GM23248 (cell line): ENCODE measurements at places on chromosomes 2 and 18. TPM values are rescaled to one million over a fixed set of nuclear protein-coding genes. Genes with fewer than 3 reads are reported as not detected.

GRCh38 chr2:128282976-128283810 is 35.5 kb downstream of the HS6ST1 start:
- DNase-seq: no peak
- no peak overlapping the region for H3K27ac ChIP-seq
- no peaks in the 10 kb centered on the region for H3K27me3 ChIP-seq
- H3K36me3 ChIP-seq: no peaks in the 10 kb centered on the region
- H3K4me3 ChIP-seq: no peak overlapping the region

BBS5 gene
- 2.8 and 4.5 TPM in 2 replicates for polyA plus RNA-seq

GRCh38 chr18:47397671-47398319 is 146.3 kb upstream of the SKOR2 start:
- DNase-seq: no peak
- H3K4me3 ChIP-seq: no peak overlapping the region
- no peak overlapping the region for H3K27ac ChIP-seq
- no peaks in the 10 kb centered on the region for H3K27me3 ChIP-seq

BCL2 gene
- polyA plus RNA-seq: 0.30 and 0.39 TPM in 2 replicates

DSC3 gene
- polyA plus RNA-seq: not detected in 2 replicates

GRCh38 chr2:6963727-6964126 is 46.5 kb downstream of the RNF144A start:
- H3K27ac ChIP-seq: no peak overlapping the region
- DNase-seq: no peak
- no peaks in the 10 kb centered on the region for H3K27me3 ChIP-seq
- no peaks in the 10 kb centered on the region for H3K36me3 ChIP-seq
- no peaks in the 10 kb centered on the region for H3K4me1 ChIP-seq

GRCh38 chr2:237546876-237547395 is 19.4 kb upstream of the PRLH start:
- no peaks in the 10 kb centered on the region for H3K4me1 ChIP-seq
- no peak for DNase-seq
- no peaks in the 10 kb centered on the region for H3K27me3 ChIP-seq

CAB39 gene
- polyA plus RNA-seq: 22.7 and 23.1 TPM in 2 replicates

- H3K4me1 ChIP-seq: no peaks in the 10 kb centered on the region
- no peak overlapping the region for H3K27ac ChIP-seq
- DNase-seq: no peak
- no peak overlapping the region for H3K4me3 ChIP-seq
- no peaks in the 10 kb centered on the region for H3K36me3 ChIP-seq
Measured at GRCh38 chr2:3129867-3130266, 247.8 kb downstream of the EIPR1 start.

GRCh38 chr2:133956434-133956935 is 297.4 kb upstream of the MGAT5 start:
- no peak for DNase-seq
- H3K4me1 ChIP-seq: no peaks in the 10 kb centered on the region
- no peak overlapping the region for H3K27ac ChIP-seq
- H3K27me3 ChIP-seq: 0 out of 2 replicates have a peak, but pooled peaks cover 3% of the 10 kb centered on the region

DNA sequence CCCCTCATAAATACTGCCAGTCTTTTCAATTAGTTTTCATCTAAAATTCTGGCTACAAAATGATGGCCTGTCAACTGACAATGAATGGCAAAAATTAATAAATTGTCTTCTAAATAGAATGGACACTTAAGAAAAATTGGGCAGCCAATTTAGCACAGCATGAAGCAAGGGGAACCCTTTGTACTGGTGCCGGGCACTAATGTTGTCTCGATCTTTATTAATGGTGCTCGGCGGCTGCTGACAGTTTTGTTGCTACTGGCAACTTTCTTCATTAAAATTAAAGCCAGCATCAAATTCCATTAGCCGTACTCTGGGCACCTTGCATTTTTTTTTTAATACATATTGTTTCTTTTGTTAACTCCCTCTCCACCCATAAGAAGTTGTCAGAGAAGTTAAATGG is 309.3 kb downstream of the GBX2 start:
- no peaks in the 10 kb centered on the region for H3K36me3 ChIP-seq
- no peaks in the 10 kb centered on the region for H3K4me1 ChIP-seq
- no peak for DNase-seq
- no peak overlapping the region for H3K4me3 ChIP-seq
- H3K27ac ChIP-seq: no peak overlapping the region
- no peaks in the 10 kb centered on the region for H3K27me3 ChIP-seq

SLC5A7 gene
- polyA plus RNA-seq: not detected in 2 replicates

GRCh38 chr2:9240745-9241144 is 34.1 kb downstream of the ASAP2 start:
- peaks cover 51% of the 10 kb centered on the region for H3K4me1 ChIP-seq
- H3K36me3 ChIP-seq: no peaks in the 10 kb centered on the region
- DNase-seq: no peak
- no peak overlapping the region for H3K27ac ChIP-seq

DNA sequence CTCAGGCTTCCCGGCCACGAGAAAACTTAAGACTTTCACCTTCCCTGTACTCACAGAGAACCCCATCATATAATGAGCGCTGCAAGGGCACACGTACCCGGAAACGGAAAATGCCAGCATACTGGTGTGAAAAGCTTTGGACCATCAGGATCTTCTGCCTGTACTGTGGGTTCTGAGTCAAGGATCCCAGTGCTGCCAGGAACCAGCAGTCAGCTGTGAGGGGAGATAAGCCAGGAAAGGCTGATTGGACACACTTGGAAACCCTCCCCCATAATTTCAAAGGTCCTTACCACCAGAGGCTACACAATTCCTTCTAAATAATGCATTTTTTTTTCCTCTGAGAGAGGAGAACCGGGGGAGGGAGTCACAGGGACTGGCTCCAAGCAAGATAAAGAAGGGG is 31.4 kb downstream of the CAPN13 start:
- H3K4me1 ChIP-seq: no peaks in the 10 kb centered on the region
- no peak overlapping the region for H3K4me3 ChIP-seq
- no peaks in the 10 kb centered on the region for H3K36me3 ChIP-seq
- H3K27me3 ChIP-seq: peaks cover 56% of the 10 kb centered on the region
- no peak overlapping the region for H3K27ac ChIP-seq

- H3K4me3 ChIP-seq: no peak overlapping the region
- no peaks in the 10 kb centered on the region for H3K27me3 ChIP-seq
- H3K4me1 ChIP-seq: no peaks in the 10 kb centered on the region
Measured at GRCh38 chr18:49023938-49024803, 73.4 kb upstream of the SMAD7 start.

DNA sequence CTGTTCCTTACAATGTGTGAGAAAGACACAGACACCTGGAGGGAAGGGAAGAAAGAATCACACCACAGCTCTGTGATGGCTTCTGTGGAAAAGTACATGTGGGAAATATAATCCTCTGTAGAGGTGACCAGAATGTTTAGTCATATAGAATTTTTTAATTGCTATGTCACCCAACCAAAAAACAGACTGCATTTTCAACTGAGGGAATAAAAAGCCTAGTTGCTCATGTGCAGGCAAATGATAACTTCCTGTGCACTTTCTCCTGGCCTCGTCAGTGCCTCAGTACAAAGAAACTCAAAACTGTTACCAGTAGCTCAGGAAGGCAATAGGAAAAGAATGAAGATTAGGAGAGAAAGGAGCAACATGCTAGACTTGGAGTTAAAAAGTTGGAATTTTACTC is 326.8 kb downstream of the OSR1 start:
- H3K36me3 ChIP-seq: no peaks in the 10 kb centered on the region
- H3K4me1 ChIP-seq: peaks cover 17% of the 10 kb centered on the region; the same call in 1 of the 2 replicates
- DNase-seq: peak; percentile 32
- no peak overlapping the region for H3K4me3 ChIP-seq
- no peak overlapping the region for H3K27ac ChIP-seq
- H3K27me3 ChIP-seq: no peaks in the 10 kb centered on the region

DNA sequence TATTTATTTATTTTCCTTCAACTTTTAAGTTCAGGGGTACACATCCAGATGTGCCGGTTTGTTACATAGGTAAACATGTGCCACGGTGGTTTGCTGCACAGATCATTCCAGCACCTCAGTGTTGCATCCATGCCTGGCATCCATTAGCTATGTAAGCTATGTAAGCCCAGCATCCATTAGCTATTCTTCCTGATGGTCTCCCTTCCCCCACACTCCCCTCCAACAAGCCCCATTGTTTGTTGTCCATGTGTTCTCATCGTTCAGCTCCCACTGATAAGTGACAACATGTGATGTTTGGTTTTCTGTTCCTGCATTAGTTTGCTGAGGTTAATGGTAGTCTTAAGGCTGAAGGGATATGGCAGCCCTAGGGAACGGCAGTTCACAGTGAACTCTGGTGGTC is 203.4 kb downstream of the CTNNA2 start:
- H3K4me3 ChIP-seq: no peak overlapping the region
- no peak overlapping the region for H3K27ac ChIP-seq
- H3K4me1 ChIP-seq: 0 out of 2 replicates have a peak, but pooled peaks cover 7% of the 10 kb centered on the region
- no peaks in the 10 kb centered on the region for H3K27me3 ChIP-seq
- DNase-seq: no peak
- no peaks in the 10 kb centered on the region for H3K36me3 ChIP-seq

GRCh38 chr2:198660501-198660900 is 797.2 kb downstream of the SATB2 start:
- no peak overlapping the region for H3K4me3 ChIP-seq
- no peaks in the 10 kb centered on the region for H3K36me3 ChIP-seq

VWC2L gene
- not detected in 2 replicates for polyA plus RNA-seq

FEV gene
- not detected in 2 replicates for polyA plus RNA-seq

GRCh38 chr18:79453816-79454735 is 58.3 kb downstream of the NFATC1 start:
- H3K36me3 ChIP-seq: no peaks in the 10 kb centered on the region
- no peak overlapping the region for H3K4me3 ChIP-seq
- no peaks in the 10 kb centered on the region for H3K27me3 ChIP-seq
- DNase-seq: peak; percentile 14

DNA sequence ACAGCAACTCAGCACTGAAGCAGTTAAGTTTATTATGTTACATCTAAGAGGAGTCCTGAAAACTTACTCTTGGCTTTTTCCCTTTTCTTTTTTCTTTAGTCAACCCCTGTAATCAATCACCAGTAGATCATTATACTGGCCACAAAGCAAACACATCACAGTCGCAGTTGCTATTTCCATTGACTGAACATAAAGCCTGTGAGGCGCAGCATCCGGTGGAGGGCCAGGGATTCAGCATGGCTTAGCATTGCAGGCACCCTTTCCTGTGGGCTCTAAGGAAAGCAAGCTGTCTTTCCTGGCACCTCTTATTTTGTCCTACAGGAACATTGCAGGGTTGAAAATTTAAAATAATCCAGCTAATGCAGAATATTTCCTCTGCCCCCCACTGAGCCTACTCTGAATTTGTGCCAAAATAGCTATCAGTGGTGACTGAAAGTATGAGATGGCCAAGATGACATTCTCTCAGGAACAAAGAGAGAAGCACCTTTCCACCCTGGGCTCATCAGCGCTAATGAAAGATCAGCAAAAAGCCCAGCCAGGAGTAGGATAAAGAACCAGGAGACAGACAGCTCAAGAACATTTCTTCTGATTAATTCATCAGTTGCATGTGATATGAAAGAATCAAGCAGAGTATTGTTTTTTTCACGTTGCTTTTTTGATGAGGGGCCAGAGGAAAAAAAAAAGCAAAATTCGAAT is 85.3 kb upstream of the SULT1C3 start:
- H3K27me3 ChIP-seq: no peaks in the 10 kb centered on the region
- H3K36me3 ChIP-seq: no peaks in the 10 kb centered on the region
- no peak overlapping the region for H3K4me3 ChIP-seq
- no peaks in the 10 kb centered on the region for H3K4me1 ChIP-seq

DNA sequence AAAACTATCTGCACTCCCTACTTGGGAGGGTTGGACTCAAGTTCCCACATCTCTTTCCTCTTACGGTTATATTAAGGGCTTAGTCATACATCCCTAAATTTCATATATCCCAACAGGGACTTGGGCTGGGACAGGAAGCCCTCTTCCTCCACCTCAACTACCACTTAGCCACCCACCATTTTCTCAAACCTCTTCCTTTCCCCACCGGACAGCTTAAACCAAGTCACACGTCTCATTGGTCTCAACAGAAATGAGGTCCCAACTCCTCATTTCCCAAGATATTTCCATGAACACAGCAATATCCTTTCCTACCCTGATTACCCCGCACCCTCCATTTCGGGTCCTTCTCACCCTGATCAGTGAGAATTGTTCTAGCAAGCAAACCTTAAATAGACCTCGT is 736 bp downstream of the ZSCAN30 start:
- peaks cover 11% of the 10 kb centered on the region for H3K4me1 ChIP-seq
- H3K36me3 ChIP-seq: no peaks in the 10 kb centered on the region
- peak overlapping the region; percentile 70 for H3K27ac ChIP-seq
- no peaks in the 10 kb centered on the region for H3K27me3 ChIP-seq
- H3K4me3 ChIP-seq: peak overlapping the region; percentile 97
- peak; percentile 58 for DNase-seq

GRCh38 chr2:28451793-28452533 is 43.9 kb upstream of the PLB1 start:
- no peaks in the 10 kb centered on the region for H3K36me3 ChIP-seq
- no peak for DNase-seq
- no peaks in the 10 kb centered on the region for H3K27me3 ChIP-seq
- H3K4me1 ChIP-seq: peaks cover 36% of the 10 kb centered on the region
- no peak overlapping the region for H3K27ac ChIP-seq
- no peak overlapping the region for H3K4me3 ChIP-seq

GRCh38 chr2:159817283-159817682 is 19.3 kb upstream of the CD302 start:
- no peak overlapping the region for H3K4me3 ChIP-seq
- no peaks in the 10 kb centered on the region for H3K27me3 ChIP-seq
- no peaks in the 10 kb centered on the region for H3K36me3 ChIP-seq
- no peaks in the 10 kb centered on the region for H3K4me1 ChIP-seq

DNA sequence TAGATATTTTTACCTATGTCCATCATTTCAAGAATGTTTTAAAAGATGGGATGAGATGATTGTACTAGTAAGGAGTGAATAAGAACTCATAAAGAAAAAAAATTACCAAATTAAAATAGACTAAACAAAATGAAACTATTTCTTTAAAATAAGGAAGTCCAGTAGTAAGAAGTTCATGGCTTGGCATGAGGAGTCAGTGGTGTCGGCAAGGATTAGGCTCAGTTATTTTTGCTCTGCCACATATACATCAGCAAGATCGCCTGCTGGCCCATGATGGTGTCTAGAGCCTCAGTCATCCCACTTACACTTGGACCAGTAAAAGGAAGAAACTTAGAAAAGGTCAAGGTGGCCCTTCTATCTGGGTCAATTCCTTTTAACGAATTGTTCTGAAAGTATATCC is 300.9 kb upstream of the SLC8A1 start:
- no peaks in the 10 kb centered on the region for H3K27me3 ChIP-seq
- no peak overlapping the region for H3K4me3 ChIP-seq
- H3K4me1 ChIP-seq: peaks cover 10% of the 10 kb centered on the region; the same call in 1 of the 2 replicates

- H3K4me3 ChIP-seq: no peak overlapping the region
- H3K4me1 ChIP-seq: peaks cover 20% of the 10 kb centered on the region
- no peaks in the 10 kb centered on the region for H3K27me3 ChIP-seq
- no peaks in the 10 kb centered on the region for H3K36me3 ChIP-seq
Measured at GRCh38 chr2:129803032-129803431, 176.4 kb upstream of the RAB6C start.
